ENCODE measurements at places on chromosomes 2 and 18.

- DNase-seq, result peak; percentile 58
Observed at GRCh38 chr2:202377207-202377761, 1.2 kb downstream of the BMPR2 start.

GRCh38 chr2:238428866-238429265, 2.1 kb downstream of the ASB1 start:
- DNase-seq, result no peak

GRCh38 chr18:49399003-49399402, 61.4 kb downstream of the DYM start:
- DNase-seq, result no peak

- DNase-seq, result peak; percentile 40
Observed at GRCh38 chr2:61855318-61855613, 1.4 kb upstream of the FAM161A start.

GRCh38 chr2:215320679-215321078, 8.8 kb downstream of the ATIC start:
- DNase-seq, result no peak

- DNase-seq, result no peak
Observed at GRCh38 chr2:126510356-126510755, 145.6 kb upstream of the GYPC start.

GRCh38 chr2:67572721-67573435, 175.7 kb downstream of the ETAA1 start:
- no peak for DNase-seq

- DNase-seq, result no peak
Observed at GRCh38 chr2:118340103-118340502, 251.8 kb downstream of the INSIG2 start.

DNA sequence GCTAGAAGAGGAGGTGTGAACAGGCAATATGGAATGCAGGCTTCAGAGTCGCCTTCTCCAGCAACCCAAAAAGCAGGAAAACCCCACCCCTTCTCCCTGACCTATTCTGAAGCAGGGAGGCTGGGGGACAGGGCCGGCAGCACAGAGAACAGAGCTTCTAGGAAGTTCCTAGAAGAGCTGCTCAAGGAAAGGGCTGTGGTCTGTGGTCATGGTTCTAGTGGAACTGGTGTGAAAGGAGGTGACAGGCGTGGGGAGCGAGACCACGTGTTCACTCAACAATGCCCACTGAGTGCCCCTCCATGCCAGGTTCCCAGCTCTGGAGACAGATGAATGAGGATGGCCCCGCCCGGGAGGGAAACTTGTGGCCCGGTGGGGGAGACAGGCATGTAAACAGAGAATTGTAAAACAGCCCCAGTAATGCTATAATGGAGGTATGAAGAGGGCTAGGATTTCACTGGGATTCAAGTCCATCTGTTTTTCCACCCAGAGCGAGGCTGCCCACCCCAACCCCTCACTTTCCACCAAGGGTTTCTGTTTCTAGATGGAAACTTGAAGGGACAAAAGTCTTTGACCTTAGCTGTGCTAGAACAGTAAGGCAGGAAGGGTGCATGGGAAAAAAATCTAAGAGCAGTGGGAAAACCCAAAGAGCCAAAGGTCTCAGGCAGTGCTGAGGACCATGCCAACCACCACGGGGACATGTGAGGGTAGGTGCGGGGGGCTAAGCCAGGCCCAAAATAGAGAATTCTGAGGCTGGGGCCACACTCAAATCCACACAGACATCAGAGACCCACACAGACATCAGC, 71.8 kb downstream of the TNS1 start:
- no peak for DNase-seq

GRCh38 chr2:66839551-66840320, 404.8 kb downstream of the MEIS1 start:
- no peak for DNase-seq

GRCh38 chr18:24262087-24262486, 123.2 kb downstream of the CABYR start:
- DNase-seq, result no peak

DNA sequence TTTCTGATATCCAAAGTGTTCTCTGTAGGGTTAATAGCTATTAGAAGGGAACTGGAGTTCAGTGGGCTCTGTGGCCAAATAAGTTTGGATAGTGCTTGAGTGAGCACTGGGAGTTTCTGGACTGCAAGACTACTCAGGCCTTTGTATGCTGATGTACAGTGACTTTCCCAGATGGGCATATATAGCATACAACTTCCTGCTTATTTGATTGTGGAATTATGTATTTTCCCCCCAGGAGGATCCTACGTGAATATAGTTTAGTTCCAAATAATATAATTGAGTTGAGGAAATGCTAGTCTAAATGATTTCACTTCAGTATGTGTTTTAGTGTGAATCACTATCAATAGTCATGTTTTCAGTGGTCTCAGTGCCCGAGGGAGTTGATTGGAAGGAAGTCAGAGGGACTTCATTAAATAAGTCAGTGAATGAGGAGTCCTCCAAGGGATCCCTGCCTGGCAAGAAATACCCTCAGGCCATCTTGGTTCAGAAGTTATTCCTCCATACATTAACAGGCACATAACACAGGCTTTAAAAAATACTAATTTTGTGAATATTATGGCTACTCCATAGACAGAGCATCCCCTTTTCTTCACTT, 251.4 kb downstream of the PRKCE start:
- no peak for DNase-seq

DNA sequence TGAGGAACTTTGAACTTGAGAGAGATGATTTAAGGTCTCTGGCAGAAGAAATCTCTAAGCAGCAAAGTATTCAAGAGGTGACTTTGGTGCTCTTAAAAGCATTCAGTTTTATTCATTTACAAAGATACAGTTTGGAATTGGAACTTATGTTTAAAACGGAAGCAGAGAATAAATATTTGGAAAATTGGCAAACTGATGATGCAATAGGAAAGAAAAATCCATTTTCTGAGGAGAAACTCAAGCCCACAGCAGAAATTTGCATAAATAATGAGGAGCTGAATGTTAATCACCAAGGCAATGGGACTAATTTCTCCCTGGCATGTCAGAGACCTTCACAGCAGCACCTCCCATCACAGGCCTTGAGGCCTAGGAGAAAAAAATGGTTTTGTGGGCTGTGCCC, 1022.5 kb upstream of the CHAC2 start:
- no peak for DNase-seq

GRCh38 chr2:238240757-238241711, 1.2 kb upstream of the HES6 start:
- DNase-seq, result peak; percentile 85

DNA sequence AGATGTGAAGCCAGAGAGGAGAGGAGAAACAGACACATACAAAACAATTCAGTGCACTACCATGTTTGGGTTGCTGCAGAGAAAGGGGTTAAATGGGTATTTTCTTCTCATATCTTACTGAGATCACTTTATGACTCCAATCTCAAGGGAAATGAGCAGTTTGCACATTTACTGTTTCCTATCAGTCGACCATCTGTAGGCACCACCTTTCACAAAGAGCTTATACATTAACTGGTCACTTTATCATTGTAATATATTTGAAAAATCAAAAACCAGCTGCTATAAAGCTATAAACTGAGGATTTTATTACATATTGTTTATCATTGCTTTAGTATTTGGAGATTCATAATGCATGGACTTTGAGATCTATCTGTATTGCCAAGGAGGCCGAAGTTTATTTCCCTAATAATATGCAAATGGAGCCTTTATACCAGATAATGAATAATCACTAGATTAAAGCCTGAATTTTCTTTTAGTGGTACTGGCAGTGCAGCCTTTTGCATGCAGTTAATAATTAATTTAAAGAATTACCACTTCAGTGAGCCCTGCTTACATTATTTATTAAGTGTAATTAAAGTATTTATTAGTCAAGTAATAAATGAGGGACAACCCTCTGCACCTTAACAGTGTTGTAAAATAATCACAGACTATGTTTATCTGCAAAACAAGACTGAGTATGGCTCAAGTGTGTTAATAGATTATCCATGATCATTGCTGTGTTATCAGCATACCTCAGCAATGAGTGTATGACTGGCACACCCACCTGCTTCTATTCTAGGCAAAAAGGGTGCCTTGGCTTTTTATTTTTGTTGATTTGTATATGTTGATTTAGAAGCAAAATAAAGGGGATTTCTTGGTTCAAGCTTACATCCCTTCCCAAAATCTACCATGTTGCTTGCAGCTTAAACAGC, 167.7 kb upstream of the SLC14A2 start:
- DNase-seq, result no peak

GRCh38 chr2:16208241-16208797, 268.0 kb downstream of the MYCN start:
- DNase-seq, result no peak

DNA sequence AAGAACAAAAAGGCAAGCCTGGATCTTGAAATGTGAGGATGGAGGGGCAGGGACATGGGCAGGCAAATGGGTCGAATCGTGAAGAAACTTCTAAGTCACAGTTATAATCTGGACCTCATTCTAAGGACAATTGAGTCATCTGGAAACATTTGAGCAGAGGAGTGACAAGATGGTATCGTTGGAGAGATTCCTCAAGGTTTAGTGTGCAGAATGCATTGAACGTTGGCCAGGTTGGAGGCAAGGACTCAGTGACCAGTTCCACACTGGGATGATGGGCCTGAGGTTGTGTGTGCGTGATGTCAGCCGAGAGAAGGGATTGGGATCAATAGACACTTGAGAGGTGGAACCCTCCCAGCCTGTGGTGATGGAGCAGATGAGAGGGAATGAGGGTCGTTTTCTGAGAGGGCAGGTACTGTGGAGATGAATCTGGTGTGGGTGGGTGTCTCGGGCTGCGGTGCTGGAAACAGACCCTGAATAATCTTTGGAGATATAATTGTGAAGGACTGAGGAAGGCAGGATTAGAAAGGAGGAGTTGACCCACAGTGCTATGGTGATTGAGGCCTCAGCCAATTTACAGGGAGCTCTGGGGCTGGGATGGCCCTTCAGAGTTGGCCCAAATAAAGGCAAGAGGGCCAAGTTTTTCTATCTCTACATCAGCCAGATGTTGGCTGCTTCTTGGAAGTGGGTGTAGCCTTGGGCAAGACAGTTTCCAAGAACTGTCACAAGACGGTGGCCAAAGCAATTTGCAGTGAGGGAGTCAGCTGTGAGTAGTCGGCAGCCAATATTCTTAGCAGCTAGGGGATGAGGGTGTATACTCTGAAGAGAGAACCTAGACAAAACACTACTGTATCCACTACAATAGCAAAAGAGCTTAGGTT, 5.8 kb upstream of the ZNF532 start:
- DNase-seq, result no peak

- no peak for DNase-seq
Observed at GRCh38 chr2:206158563-206159345, 490 bp downstream of the NDUFS1 start.

- no peak for DNase-seq
Observed at GRCh38 chr2:150136401-150136800, 351.1 kb downstream of the RND3 start.

DNA sequence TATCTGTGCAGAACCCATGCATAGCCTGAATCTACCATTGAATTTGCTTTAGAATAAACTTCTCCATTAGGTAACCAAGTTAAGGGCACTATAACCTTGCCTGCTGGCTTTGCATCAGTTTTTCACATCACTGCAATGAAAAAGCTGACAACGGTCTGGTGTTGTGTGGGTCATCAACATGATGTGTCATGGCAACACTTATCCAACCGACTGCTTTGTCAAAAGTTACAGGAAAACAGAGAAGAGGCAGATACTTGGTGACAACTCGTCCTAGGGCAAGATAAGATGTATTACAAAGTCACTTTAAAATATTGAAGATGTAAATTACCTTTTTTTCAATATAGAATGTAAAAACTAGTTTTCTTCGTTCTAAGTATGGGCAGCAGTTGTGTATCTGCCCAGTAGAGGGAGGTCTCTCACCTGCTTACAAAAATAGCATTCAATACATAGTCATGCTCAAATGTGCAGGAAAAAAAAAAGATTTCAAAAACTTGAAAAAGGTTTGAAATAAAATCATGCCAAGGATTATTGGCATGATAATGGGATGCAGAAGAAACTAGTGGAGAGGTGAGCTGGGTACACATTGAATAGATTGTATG, 96.3 kb downstream of the EVA1A start:
- no peak for DNase-seq

GRCh38 chr2:192876698-192877097, 682.0 kb upstream of the TMEFF2 start:
- no peak for DNase-seq

GRCh38 chr2:183998041-183998796, 600.1 kb upstream of the ZNF804A start:
- no peak for DNase-seq

DNA sequence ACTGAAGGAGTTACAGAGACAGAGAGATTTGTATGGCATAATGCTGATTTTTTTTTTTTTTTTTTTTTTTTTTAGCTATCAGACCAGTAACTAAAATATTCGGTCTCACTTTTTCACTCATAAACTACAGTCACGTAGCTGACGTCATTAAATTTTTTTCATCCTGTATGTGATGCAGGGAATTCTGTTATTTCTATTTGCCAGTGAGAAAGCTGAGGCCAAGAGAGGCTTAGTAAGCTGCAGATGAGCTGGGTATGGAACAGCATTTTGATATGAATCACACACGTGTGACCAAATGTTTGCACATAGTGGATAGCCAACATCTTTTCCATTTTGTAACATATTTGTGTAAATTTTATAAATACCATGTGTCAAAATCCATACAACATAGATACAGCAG, 79.1 kb upstream of the EPB41L3 start:
- no peak for DNase-seq

GRCh38 chr2:224160917-224161316, 121.8 kb upstream of the SERPINE2 start:
- DNase-seq, result no peak

GRCh38 chr2:236165842-236166795, 2.1 kb downstream of the GBX2 start:
- peak; percentile 76 for DNase-seq

DNA sequence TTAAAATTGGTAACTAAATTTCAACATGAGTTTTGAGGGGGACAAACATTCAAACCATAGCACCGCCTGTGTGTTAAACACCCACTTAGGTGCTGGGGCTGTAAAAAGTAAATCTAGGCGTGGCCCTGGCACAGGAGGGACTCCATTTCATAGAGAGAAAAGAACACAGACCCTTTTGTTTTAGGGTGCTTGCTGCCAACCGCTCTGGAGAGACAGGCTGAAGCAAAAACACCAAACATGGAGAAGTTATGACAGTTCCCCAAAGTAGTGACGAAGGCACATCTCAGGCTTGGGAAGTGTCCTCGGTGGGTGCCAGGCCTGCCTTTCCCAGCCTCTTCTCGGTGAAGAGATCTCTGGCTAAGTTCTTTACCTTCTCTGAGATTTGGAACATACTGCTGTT, 5.1 kb downstream of the ACTG2 start:
- DNase-seq, result no peak

GRCh38 chr2:16281451-16282335, 341.3 kb downstream of the MYCN start:
- peak; percentile 36 for DNase-seq

DNA sequence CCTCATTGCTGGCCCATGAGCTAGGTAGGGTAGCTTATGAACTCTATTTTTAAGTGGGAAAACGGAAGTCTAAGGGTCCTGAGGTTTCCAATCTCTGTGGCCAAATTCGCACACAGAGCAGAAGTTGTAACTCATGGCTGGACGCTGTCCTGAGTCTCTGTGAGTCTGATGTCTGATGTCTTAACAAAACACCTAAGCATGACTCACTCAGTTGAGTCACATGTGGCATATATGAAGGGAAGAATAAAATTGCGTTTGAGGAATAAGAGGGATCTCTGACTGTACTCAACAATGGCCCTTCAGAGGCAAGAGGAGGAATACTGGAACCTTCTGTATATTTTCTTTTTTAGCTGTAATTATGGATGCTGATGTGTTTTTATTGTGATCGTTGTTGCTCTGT, 569.7 kb downstream of the RIT2 start:
- no peak for DNase-seq

Data from nephron progenitor cell (in vitro differentiated cells).